ENCODE measurements at places on chromosomes 11 and 22.

DNA sequence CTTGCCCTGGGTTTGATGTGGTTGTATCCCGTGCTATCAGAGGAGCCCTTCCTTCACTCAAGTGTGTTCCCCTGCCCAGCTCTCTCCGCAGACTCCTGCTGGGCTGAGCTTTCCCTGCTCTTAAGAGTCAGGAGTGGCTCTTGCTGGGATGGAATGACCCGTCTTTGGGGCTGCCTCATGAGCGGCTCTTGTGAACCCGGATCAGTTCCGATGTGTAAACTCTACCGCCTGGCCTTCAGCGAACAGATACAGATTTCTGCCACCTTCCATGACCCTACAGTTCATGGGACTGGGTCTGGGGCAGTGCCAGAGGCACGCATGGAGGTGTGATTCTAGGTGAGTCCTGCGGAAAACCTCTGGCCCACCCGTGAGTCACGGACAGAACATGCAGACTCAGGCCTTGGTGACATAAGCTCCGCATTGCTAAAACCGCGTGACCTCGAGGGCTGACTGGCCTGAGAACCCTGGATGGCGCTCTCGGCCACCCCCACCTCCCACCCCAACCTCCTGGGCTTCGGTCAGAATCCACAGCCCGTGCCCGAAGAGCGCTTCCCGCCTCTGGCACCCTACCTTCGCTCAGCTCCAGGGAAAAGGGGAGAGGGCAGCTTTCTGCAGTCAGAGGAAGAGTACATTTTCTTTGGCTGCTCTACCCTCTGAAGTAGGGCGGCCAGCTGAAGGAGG lies 1.3 kb upstream of the ZBTB16 start:
- DNase-seq: peak; percentile 61

DNA sequence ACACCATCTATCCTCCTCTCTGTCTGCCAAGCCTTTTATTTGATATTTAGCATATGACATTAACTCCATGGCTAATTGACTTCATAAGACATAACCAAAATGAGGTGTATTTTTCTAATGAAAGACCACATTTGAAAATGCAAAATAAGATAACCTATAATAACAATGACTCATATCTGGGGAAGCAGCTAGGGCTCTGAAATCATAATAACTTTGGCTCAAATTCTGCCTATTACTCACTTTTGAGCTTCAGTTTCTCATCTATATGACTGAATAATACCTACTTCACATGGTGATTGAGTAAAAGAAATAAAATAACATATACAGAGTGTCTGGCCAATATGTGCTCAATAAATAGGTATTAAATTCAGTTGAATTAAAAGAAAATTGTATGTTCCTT lies 1419.8 kb upstream of the TENM4 start:
- DNase-seq: no peak

DNA sequence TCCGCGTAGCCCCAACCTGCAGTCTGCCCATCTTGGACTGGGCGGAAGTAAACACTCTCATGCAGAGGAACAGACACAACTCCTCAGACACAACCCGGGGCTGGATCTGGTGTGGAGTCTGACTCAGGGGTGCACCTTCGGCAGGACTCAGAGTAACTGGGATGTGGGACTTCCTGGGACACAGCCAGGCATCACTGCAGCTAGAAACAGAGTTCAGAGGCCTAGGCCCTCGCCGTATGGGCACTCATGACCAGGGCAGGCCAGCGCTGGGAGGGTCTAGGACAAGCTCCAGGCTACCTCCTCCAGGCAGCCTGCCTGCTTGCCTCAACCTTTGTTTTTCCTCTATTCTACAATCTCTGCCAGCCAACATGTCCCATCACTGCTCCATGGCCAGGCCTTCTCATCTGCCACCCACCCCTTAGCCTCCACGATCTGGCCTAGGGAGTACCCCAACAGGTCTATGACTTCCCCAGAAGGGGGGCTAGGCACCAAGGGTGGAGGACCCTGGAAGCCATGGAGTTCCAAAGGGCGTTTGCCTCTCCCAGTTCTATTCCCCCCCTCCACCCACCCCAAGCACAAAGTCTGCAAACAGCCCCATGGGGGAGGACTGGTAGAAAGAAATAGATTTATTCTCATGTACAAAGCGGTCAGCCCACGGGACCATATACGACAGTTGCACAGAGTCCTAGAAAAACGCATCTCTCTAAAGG lies 98.5 kb downstream of the PDE2A start:
- DNase-seq: no peak

DNA sequence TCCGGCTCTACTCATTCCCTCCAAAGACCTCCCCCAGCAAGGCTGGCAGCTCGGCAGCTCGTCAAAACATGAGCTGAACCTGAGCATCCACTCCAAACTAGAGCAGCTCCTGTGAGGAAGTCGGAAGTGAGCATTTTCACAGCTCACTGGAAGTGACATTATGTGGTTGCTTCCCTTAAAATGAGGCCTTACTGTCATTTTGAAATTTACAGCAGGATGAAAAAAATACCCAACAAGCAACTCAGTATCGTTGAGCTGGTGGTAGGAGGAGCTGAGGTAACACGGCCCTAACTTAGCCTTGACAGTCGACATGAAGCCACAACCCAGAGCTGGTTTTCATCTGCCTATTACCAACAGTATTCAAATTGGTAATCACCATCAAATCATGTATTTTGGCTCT lies 38.0 kb upstream of the ARFGAP3 start:
- DNase-seq: no peak

DNA sequence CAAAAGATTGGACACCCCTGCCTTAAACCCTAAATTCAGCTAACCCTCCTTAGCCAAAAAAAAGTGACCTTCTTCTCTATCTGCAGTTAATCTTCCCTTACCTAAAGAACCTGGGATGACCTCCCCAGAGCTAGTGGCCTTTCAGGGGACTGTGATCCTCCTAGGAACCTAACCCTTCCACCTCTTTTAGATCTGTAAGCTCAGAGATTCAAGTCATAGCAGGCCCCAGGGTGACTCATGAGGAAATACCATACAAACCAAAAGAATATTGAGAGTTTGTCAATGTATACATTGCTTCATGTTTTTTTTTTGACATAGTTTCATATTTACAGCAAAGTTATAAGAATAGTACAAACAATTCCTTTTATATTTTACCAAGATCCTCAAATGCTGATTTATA lies 38.3 kb upstream of the CXCR5 start:
- DNase-seq: no peak

- peak; percentile 63 for DNase-seq
Observed at GRCh38 chr22:17159504-17159951, 451 bp upstream of the HDHD5 start.

GRCh38 chr22:30327864-30328345 lies 1.2 kb upstream of the TBC1D10A start:
- DNase-seq: peak; percentile 72

DNA sequence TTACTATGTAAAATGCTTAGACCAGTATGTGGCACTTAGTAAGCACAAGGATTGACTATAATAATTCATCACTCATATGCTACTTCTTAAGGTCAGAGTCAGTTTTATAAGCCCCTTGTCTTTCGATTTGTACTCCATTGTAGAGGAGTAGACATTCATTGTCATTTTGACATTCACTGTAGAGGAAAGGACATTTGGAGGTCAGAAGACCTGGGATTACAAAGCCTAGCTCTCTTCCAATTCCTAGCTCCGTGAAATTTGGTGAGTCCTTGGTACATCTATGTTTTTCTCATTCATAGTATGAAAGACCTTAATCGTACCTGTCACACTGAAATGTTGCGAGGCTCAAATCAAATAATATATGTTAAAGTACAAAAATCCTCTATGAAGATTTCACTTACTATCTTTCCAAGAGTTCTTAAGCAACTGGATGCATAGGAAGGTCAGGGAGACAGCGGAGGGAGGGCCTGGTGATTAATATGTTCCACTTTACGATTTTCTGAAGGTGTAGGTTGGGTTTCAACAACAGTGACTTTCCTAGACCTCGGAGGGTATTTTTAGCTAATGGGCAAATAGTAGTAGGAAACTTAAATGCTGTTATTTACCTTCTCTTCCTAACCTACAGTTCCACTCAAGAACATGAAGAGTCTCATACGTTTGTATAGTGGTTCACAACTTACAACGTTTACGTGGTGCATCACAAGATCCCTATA lies 1.4 kb upstream of the EMSY start:
- DNase-seq: no peak

DNA sequence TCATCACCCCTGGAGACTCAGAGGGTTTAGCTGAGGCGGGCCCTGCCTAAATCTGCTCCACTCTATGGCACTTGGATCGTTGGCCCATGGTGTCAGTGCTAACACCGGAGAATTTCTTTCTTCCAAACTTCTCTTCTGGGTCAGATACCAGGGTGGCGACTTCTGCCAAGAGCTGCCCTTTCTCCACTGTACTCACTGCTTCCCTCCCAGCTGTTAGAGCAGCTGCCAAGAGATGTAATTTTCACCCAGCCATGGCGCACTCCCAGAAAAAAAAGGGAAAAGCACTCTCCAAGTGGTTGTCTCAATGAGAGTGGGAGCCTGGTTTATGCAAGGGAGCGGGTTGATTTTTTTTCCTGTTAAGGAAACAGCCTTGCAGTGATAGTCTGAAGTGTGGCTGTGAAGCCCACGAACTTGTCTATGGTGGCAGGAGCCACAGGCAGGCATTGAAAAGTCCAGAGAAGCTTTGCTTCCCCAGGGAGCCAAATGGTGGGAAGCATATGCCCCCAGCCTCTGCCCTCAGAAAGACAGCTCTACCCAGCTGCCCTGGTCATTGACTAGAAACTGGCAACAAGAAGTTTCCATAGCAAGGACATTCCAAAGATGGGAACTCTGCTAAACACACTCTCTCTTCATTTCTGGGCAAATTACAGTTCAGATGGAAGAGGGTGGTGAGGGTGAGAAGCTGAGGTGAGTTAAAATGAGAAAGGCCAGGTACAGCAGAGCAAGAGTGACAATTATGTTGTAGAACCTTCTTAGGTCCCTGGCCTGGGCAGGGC lies 10.7 kb downstream of the PCSK7 start:
- no peak for DNase-seq

- DNase-seq: no peak
Observed at GRCh38 chr11:96339706-96340554, 3.1 kb downstream of the MAML2 start.

GRCh38 chr11:36450110-36450572 lies 59.9 kb downstream of the TRAF6 start:
- DNase-seq: no peak

DNA sequence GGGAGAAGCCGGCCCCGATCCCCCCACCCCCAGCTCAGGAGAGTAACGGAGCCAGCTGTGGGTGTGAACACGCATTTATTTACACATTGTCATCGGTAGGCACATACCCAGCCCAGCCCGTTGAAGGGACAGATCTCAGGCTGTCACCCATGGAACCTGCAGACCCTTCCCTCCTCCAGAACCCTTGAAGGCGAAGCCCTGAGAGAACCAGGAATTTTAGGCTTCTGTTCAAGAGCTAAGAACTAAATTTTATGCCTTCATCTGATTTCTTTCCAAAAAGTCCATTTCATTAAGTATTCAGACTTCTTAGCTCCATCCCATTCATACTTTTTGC lies 379 bp upstream of the BRMS1 start:
- DNase-seq: no peak

GRCh38 chr11:19160847-19161246 lies 40.9 kb downstream of the CSRP3 start:
- DNase-seq: no peak

- peak; percentile 78 for DNase-seq
Observed at GRCh38 chr11:79100093-79100910, 340.5 kb downstream of the TENM4 start.

DNA sequence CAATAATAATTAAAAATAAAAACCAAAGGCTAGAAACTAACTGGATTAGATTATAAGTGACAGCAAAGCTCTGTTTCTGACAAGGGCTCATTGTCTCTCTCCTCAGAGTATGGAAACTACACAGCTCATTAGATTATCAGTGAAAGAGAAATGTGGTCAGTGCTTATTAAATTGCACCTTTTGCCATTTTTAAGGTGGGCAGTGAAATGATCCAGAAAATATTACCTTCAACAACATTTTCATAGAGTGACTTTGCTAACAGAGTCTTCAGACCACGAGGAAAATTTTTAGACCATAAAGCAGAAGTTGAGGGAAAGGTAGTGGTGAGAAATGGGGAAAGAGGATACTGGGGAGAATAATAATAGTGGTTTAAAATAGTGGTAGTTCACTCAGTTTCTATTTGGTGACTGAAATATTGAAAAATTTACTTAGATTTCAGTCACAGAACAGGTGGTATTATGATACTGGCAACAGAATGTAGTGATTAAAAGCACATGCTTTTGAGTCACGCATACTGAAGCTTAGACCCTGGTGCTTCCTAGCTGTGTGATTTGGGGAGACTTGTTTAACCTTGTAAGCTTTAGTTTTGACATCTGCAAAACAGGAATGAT lies 684.0 kb upstream of the CCDC90B start:
- DNase-seq: no peak

GRCh38 chr11:2746401-2747247 lies 46.8 kb upstream of the KCNQ1OT1 start:
- no peak for DNase-seq

GRCh38 chr11:95451261-95451660 lies 220.3 kb upstream of the SESN3 start:
- DNase-seq: no peak

- no peak for DNase-seq
Observed at GRCh38 chr11:77068457-77069335, 1.9 kb downstream of the CAPN5 start.

GRCh38 chr11:6284250-6284649 lies 24.6 kb downstream of the CCKBR start:
- peak; percentile 48 for DNase-seq

GRCh38 chr11:23233075-23233474 lies 372.8 kb upstream of the CCDC179 start:
- no peak for DNase-seq

- DNase-seq: no peak
Observed at GRCh38 chr11:117823294-117823945, 1.1 kb downstream of the FXYD2 start.

GRCh38 chr11:78938036-78938435 lies 363.4 kb upstream of the NARS2 start:
- no peak for DNase-seq

DNA sequence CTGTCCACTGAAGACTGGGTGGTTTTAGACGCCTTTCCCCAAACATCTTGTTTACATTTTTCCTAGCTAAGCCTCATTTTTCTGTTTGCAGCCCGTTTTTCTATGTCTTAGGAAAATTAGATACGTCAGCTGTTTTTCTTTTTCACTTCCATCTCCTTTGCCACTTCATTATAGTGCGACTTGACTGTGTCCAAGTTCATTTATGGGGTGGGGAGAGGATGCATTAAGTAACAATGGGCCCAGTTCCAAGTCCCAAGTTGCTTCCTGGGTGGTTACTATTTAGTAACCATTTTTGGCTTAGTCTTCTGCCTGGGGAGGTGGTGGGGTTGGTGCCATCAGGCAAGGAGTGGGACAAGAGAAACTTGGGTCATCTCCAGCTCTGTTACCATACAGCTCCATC lies 83.0 kb downstream of the TRAF6 start:
- no peak for DNase-seq

GRCh38 chr11:7449211-7449840 lies 36.0 kb upstream of the OLFML1 start:
- no peak for DNase-seq

DNA sequence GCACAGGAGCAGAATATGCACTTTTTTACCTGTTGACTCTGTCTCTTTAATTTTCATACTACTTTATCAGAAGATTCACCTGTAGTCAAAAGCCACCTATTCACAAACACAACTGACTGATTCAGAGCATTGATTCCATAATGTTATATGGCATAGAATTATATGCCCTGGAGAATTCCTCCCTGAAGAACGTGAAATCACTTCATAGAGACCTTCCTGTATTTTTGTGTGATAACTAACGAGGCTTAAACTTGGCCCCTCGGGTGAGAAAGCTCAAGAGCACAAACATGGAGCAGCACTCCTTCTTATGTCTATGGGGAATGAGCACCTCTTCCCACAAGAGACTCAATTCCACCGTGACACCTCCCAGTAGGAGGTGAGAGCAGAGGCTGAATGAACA lies at the start of gene OR10A6:
OR10A6 (minus strand) TSS at position 101 of the 400 bp plus-strand sequence. CDS start 2,606 bp downstream, outside the sequence.
- DNase-seq: no peak

- no peak for DNase-seq
Observed at GRCh38 chr22:48887394-48888332, 940.0 kb downstream of the BRD1 start.
